ENCODE measurements at places on chromosomes 3 and 15. TPM values are rescaled to one million over a fixed set of nuclear protein-coding genes. Genes with fewer than 3 reads are reported as not detected.

GRCh38 chr15:96324192-96324895 lies 6.2 kb upstream of the NR2F2 start:
- no peak overlapping the region for H3K4me3 ChIP-seq
- H3K4me1 ChIP-seq: no peaks in the 10 kb centered on the region
- H3K27ac ChIP-seq: no peak overlapping the region
- no peaks in the 10 kb centered on the region for H3K36me3 ChIP-seq
- no peak for DNase-seq

DNA sequence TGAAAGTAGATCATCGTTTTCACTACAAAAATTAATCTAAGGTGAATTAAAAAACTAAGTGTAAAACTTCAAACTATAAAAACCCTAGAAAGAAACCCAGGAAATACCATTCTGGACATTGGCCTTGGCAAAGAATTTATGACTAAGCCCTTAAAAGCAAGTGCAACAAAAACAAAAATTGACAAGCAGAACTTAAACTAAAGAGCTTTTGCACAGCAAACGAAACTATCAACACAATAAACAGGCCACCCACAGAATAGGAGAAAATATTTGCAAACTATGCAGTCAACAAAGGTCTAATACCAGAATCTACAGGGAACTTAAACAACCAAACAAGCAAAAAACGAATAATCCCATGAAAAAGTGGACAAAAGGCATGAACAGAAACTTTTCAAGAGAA lies 302.0 kb downstream of the CHST2 start:
- DNase-seq: no peak
- H3K27me3 ChIP-seq: no peaks in the 10 kb centered on the region
- no peak overlapping the region for H3K27ac ChIP-seq
- H3K4me1 ChIP-seq: no peaks in the 10 kb centered on the region
- H3K36me3 ChIP-seq: no peaks in the 10 kb centered on the region

DNA sequence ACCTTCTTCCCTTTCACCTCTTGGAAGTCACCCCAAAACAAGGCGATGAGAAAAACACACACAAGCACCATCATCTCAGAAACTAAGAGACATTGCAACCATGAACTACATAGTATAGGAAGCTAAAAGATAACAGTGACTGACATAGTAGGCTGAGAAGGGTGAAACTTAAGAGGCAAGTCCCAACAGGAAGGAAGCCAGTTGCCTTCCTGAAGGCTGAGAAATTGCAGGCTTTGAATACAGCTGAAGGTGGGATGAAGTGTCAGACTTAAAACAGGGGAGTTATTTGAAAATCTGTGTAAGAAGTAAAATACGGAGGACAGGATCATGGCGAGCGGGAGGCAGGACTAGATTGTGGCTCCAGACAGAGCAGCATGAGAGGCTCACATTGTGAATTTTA lies 27.8 kb downstream of the SLC27A2 start:
- H3K4me1 ChIP-seq: no peaks in the 10 kb centered on the region
- H3K27me3 ChIP-seq: no peaks in the 10 kb centered on the region
- no peak overlapping the region for H3K4me3 ChIP-seq
- no peak for DNase-seq
- H3K36me3 ChIP-seq: no peaks in the 10 kb centered on the region

- H3K4me3 ChIP-seq: no peak overlapping the region
- peaks cover 8% of the 10 kb centered on the region for H3K4me1 ChIP-seq
- no peaks in the 10 kb centered on the region for H3K36me3 ChIP-seq
- no peak overlapping the region for H3K27ac ChIP-seq
Measured at GRCh38 chr15:58064082-58064979, 1.2 kb downstream of the ALDH1A2 start.

DNA sequence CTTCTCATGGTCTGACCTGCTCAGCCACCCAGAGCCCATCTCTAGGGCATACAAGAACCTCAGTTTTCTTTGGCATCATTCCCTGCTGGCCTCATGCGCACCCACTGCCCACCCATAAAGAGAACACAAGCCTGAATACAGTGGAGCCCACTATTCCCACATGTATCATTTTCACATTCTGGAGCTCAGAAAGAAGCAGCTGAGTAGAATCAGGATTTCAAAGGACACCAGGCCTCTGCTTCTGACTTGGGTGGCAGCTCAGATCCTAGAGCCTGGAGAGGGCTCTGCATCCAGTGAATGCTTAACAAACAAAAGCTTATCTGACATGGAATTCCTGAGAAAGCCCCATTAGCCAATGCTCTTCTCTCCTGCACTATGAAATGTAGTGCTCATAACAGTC lies 34.7 kb downstream of the RBP2 start:
- H3K4me3 ChIP-seq: no peak overlapping the region
- H3K27me3 ChIP-seq: no peaks in the 10 kb centered on the region
- H3K4me1 ChIP-seq: no peaks in the 10 kb centered on the region
- no peak overlapping the region for H3K27ac ChIP-seq

DNA sequence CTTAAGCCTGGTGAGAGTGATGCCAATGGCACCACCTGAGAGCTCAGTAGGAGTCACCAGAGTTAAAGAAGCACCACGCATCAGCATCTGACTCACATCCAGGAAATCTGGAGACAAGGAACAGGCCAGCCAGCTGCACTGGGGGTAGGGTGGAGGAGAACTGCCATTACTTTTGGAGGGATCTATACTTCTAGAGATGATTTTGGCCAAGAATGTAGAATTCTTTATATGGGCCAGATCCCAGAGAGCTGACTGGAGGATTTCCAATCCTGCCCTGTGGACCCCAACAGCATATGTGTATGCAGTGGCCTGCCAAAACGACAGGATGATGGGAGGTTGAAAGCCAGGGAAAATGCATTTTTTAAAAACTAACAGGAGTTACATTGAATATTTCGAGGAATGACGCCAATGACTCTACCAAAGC lies 29.8 kb downstream of the CCR3 start:
- H3K27ac ChIP-seq: no peak overlapping the region
- peaks cover 27% of the 10 kb centered on the region for H3K4me1 ChIP-seq
- no peak for DNase-seq
- no peaks in the 10 kb centered on the region for H3K27me3 ChIP-seq
- no peak overlapping the region for H3K4me3 ChIP-seq

DNA sequence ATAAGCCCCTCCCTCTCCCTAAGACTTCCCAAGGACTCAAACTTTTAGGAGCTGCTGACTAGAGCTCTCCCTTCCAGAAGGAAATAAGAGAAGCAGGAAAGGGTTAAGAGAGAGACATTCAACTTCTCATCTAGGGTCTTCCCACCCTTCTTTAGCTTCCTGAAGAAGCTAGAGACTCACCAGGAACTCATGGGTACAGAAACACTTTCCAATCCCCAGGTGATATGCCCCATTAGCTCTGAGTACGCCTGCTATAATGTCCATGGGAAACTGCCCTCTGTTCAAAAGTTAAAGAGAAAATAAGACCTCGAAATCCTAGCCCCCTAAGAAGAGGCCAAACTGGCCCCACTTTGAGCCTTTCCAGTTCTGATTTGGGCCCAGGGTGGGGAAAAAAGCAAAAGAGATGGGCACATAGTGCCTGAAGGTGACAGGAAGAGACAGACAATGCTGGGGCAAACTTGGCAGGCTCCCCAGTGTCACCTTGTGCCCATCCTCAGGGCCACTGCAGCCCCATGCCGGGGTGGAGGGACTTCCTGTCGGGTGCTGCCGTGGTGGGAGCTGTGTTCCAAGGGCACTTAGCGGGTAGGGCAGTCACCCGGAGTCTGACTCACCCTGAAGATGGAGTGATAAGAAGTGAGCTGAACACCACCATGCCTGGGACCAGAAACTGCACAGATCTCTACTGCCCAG lies 29.5 kb downstream of the CCDC12 start:
- H3K36me3 ChIP-seq: no peaks in the 10 kb centered on the region
- DNase-seq: peak; percentile 93
- peaks cover 76% of the 10 kb centered on the region for H3K4me1 ChIP-seq
- H3K4me3 ChIP-seq: peak overlapping the region; percentile 7
- no peaks in the 10 kb centered on the region for H3K27me3 ChIP-seq

DNA sequence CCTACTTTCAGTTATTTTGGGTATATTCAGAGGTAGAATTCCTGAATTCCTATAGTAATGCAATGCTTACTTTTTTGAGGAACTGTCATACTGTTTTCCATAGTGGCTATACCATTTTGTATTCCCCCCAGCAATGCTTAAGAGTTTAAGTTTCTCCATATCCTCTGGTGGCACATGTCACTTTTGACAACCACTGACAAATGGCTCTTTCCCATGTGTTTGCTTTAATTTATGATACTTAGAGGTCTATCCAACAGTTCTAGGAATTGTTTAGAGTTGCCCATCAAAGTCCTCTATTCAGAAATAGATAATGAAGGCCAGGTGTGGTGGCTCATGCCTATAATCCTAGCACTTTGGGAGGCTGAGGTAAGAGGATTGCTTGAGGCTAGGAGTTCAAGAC lies 128.9 kb upstream of the CFAP20DC start:
- DNase-seq: no peak
- H3K4me3 ChIP-seq: no peak overlapping the region
- H3K27ac ChIP-seq: no peak overlapping the region
- H3K27me3 ChIP-seq: peaks cover 3% of the 10 kb centered on the region

The PCCB gene
- 12.1 TPM for total RNA-seq

The NEK11 gene
- 5.3 TPM for total RNA-seq

The WDR93 gene
- total RNA-seq: not detected

Data from CD4-positive, alpha-beta memory T cell (primary cell).